ENCODE measurements at places on chromosomes 5 and 9. TPM values are rescaled to one million over a fixed set of nuclear protein-coding genes. Genes with fewer than 3 reads are reported as not detected.

- DNase-seq, result no peak
These were observed 35.3 kb upstream of the PHYKPL start for GRCh38 chr5:178267876-178268275.

GRCh38 chr9:129549139-129549538 lies 71.8 kb downstream of the C9orf50 start:
- no peak for DNase-seq

GRCh38 chr9:70551396-70551795 lies 136.9 kb upstream of the KLF9 start:
- DNase-seq, result no peak

LRRC70 gene
- 0.73 TPM for total RNA-seq

- DNase-seq, result no peak
These were observed 13.2 kb downstream of the OR2K2 start for GRCh38 chr9:111316796-111317195.

- no peak for DNase-seq
These were observed 7.7 kb downstream of the FBP1 start for GRCh38 chr9:94631599-94631998.

GCNT4 gene
- total RNA-seq, result 0.02 TPM

C9orf85 gene
- 6.7 TPM for total RNA-seq

- DNase-seq, result no peak
These were observed 48.0 kb upstream of the PHYKPL start for GRCh38 chr5:178280631-178281030.

DNA sequence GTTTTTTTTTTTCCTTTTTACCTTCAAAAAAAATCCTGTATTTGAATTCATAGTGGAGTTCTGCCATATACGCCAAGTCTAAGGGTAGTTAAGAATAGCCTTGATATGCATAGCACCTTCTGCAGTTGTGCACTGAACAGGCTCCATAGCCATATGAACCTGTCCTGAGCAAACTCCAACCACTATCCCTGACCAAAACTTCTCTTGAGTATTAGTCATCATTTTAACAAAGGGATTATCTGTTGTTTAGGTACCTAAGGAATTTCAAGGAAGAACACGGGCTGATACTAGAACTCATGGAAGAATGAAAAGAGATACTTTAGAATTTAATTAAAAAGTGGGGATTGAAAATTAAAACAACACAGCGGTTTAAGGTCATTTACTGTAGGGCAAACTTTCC lies 1.9 kb upstream of the FBXO38 start:
- no peak for DNase-seq

- no peak for DNase-seq
These were observed 85.6 kb downstream of the PTTG1 start for GRCh38 chr5:160507221-160507721.

CAVIN4 gene
- 0.20 TPM for total RNA-seq

PCDHB3 gene
- total RNA-seq, result not detected

DNA sequence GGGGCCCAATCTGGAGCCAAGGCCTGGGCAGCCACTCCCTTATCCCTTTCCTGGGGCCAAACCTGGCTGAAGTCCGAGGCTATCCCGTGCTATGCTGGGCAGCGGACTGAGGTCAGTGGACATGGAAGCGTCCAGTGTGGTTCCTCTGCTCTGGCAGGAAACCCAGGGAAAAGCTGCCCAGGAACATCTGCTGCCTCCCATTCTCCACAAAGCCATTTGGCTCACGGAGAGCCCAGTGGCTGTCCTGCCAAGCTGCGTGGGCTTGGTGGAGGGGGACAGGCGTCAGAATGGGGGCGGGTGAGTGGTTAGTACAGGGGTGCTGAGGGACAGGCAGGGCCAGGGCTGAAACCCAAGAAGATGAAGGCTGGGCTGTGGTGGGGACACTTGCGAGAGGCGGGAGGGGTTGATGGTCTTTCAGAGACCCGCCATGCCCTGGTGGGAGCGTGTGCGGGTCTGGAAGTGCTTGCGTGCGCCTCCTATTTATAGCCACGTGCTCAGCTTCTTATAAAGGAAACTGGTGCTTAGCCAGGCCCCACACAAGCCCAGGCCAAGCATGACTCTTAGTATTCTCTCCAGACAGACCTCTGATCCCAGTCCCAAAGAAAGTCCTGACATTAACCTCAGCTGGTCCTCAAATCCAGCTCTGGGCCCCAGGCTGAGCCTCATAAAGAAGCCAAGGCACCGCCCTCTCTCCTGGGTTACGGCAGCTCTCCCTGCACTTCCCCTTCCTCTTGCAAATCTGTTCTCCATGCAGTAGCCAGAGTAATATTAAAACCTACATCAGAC lies 9.4 kb upstream of the SLC6A7 start:
- DNase-seq, result no peak

GRCh38 chr9:97136421-97136820 lies 97.5 kb upstream of the CTSV start:
- no peak for DNase-seq

DNA sequence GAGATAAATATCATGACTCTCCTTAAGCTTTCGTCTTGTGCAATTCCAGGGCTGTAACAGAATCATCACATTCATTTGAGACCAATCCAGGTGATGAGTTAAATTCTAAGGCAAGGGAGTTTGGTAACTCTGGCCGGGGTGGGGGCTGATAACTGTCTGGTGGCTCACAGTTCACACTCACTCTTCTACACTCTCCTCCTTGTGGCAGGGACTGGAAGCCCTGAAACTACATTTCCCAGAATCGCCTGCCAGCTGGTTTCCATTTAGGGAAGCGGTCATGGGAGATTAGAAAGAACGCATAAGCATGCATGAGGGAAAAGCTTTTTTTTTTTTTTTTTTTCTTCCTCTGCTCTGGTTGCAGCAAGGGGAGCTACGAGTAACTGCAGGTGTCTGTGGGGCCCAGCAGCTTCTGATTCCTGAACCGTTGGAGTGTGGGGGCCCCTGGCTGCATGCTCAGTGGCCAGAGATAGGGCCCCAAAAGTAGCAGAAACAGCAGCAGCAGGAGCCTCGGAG lies 154.8 kb upstream of the TBC1D2 start:
- peak; percentile 88 for DNase-seq

GRCh38 chr5:151155775-151156506 lies 1.6 kb downstream of the ANXA6 start:
- DNase-seq, result no peak

- no peak for DNase-seq
These were observed 31.6 kb downstream of the NEURL1B start for GRCh38 chr5:172672681-172673080.

- DNase-seq, result peak; percentile 34
These were observed 390.4 kb downstream of the ARHGEF28 start for GRCh38 chr5:74016373-74016772.

DNA sequence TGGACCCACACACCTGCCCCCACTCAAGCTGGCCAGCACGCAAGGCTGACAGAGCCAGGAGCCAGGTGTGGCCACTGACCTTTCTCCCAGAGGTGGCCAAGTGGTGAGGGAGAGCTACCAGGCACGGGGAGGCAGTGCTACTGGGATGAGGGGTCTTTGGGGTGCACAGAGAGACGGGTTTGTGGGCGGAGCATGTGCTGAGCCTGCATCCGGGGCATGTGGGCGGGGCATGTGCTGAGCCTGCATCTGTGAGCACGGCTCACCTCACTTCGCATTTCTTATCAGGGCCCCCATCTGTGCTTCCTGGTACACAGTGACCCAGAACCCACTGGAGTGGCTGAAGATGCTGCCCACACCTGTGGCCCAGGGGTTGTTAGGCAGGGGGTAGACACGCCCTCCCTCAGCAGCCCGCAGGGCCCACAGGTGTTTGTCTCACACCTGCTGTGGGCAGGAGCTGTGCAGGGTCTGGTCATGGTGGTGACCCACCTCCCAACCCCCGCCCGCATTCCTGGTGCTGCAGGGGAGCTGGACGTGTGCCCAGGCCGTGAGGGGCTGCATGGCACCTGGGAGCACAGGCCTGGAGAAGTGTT lies 21.5 kb downstream of the CCDC187 start:
- no peak for DNase-seq

AUH gene
- 12.7 TPM for total RNA-seq

- no peak for DNase-seq
These were observed 3.8 kb downstream of the NDUFA8 start for GRCh38 chr9:122155796-122156195.

GRCh38 chr9:88536023-88536324 lies 996 bp downstream of the NXNL2 start:
- no peak for DNase-seq

DNA sequence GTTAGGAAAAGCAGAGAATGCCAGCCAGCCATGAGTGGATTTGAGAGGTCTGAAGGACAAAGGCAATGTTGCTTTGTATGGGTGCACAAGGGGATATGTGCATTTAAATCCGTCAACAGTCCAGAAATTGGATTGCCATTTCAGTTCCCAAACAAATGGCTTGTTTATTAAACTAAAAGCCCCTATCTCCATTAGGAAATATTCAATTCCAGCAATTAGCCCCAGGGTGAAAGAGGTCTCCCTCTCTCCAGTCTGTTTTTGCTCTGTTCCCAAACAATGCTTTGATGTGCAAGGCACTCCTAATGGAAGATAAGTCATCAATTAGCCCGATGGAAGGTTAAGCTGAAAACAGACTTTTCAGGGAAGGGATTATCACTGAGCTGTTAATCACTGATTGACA lies 101.3 kb downstream of the C9orf152 start:
- DNase-seq, result no peak

- DNase-seq, result no peak
These were observed 245.0 kb upstream of the ACTBL2 start for GRCh38 chr5:57727591-57727990.

MYOT gene
- total RNA-seq, result not detected

BNC2 gene
- total RNA-seq, result not detected

INSYN2B gene
- not detected for total RNA-seq

- DNase-seq, result no peak
These were observed 395.9 kb upstream of the CDH9 start for GRCh38 chr5:27434335-27434734.

MAT2B gene
- 43.0 TPM for total RNA-seq

DNA sequence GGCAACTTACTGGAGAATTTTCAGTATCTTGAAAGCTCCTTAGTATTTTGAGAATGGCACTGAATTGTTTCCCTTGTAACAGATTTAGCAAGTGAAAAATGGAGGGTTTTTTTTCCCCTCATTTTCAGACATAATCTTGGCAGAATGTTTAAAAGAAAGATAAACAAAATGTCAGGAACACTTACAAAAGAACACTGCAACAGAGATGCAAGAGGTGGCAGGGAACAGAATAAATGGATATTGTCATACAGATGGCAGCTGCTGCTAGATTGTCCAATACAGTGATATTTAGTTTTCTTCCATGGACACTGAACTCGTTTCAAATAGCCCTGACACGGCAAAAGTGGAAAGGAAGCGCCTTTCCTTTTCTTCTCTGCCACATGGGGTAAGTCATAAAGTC lies 76.9 kb upstream of the ZNF608 start:
- DNase-seq, result no peak

DNA sequence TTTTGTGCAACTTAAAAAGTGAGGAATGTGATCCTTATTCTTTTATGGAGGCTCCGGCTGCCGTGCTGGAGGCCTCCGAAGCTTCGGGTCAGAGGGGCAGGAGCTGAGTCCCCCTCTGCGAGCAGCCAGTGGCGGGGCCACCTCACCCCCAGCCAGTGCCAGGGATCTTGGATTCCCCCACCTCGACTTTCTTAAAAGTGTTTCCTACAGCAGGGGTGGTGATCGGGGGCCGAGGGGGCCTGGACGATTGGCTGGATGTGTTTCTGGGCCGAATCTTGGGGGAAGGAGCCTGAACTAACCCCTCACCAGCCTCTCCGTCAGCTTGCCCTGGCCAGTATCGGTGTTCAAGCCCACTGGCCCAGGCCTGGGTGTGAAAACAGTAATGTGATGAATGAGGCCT lies 92.2 kb upstream of the LMX1B start:
- DNase-seq, result no peak

SIT1 gene
- not detected for total RNA-seq

- no peak for DNase-seq
These were observed 18.5 kb upstream of the FKTN start for GRCh38 chr9:105539452-105539851.

DNA sequence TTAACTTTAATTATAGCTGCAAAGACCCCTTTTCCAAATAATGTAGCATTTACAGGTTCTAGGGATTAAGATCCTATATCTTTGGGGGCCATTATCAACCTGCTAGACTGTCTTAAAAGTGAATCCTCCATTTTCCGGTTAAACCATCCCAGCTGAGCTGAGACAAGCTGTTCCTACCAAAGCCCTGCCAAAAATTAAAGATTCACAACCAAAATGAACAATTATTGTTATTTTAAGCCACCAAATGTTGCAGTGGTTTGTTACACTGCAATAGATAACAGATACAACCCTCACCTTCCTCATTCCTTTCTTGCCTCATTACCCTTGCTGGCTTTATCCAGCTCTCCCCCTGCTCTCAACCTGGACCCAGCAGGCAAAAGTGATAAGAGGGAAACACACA lies 343.4 kb downstream of the CDK5RAP2 start:
- no peak for DNase-seq

CBY3 gene
- not detected for total RNA-seq

FAM120A gene
- 71.0 TPM for total RNA-seq

DNA sequence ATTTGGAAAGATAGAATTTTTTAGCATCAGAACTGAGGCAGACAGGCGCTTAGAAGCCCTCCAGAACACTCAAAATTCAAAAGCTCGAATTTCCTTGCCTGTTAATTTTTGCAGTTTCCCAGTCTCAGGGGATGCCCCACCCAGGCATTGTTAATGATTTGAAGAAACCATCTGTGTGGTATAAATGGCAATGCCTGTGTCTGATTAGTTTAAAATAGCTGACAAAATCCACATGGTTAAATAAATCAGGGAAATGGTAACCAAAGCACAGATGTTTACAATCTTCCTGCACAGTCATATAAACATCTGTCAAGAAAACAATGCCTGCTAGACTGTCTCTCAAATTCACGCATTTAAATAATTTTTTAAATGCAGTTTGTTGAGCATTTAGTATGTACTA lies 185.2 kb upstream of the RGMB start:
- no peak for DNase-seq

GRCh38 chr5:123116058-123116457 lies 27.0 kb downstream of the PRDM6 start:
- DNase-seq, result no peak

DNA sequence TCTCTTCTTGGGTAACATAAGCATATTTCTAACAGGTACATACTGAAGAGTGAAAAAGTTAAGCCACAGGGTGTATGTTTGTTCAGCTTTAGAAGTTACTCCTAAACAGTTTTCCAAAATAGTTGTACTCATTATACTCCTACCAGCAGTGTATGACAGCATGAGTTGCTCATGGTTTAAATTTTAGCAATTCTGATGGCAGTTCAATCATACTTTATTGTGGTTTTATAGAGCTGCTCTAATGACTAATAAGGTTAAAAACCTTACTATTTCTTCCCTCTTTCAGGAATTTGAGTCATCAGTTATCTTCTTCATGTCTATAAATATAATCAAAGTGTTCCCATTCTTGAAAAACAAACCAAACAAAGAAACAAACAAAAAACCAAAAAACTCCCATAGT lies 81.5 kb downstream of the CAAP1 start:
- DNase-seq, result no peak

DNA sequence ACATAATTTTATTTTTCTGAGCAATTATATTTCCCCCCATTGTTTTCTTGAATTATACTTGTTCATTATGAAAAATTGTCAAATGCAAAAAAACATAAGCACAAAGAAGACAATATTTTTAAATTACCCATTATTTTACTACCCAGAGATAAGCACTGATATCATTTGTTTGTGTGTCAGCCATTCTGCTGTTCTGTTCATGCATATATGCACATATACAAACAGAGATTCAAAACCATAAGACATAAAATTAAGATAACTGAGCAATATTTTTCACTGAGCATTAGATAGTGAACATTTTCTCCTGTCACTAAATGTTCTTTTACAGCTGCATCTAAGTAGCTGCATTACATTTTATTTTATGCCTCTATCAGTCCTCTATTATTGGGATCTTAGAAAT lies 35.6 kb downstream of the PAM start:
- DNase-seq, result no peak

- DNase-seq, result no peak
These were observed 323.8 kb upstream of the WWC1 start for GRCh38 chr5:167967494-167968177.

RNF145 gene
- 35.4 TPM for total RNA-seq

Data from K562 (cell line).